Activated CD4-positive, alpha-beta T cell treated with anti-CD3 and anti-CD28 coated beads, Interleukin-2, Interleukin-6, amounts not matched to agents 100 ng/mL and 50 ng/mL, durations not matched to agents 16 hours and 8 hours (primary cell): ENCODE measurements at places on chromosomes 3 and 15.
A peak's percentile ranks its signal among the peaks of the same experiment; 100 is the strongest.

DNA sequence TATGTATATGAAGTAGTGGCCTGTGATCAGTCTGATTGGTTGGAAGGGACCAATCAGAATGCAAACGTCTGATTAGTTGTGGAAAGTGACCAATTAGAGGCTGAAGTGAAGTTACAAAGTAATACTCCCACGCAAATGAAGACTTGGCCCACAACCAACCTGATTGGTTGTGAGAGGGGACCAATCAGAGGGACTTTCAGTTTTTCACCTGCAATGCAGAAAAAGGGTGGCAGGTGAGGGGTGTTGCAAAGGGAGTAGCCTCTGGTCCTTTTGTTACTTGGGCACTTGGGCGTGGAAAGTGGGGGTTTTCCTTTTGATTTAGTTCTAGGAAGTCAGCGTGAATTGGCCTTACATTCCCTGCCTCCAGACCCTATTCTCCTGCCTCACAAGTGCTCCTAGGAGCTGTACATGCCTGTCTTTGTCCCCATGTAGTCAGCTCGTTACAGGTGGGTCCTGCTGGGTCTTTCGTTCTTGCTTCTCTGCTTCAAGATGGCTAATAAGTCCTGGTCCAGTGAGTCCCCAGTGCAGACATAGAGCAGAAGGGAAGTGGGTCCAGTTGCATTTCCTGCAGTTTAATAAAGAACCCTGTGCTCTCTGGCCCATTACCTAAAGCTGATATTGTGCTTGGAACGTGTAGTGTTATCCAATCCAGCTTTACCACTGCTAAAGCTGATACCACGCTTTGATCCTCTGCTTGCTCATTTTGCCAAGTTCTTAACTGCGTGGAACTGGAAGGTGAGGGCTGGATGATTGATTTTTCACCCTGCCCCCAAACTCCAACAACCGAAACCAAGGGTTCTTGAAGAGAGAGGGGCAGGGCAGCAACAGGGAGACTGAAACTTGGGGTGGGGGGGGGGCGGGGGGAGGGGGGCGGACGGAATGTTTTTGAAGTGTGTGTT, 46.0 kb upstream of the CD47 start:
- no peak for DNase-seq

DNA sequence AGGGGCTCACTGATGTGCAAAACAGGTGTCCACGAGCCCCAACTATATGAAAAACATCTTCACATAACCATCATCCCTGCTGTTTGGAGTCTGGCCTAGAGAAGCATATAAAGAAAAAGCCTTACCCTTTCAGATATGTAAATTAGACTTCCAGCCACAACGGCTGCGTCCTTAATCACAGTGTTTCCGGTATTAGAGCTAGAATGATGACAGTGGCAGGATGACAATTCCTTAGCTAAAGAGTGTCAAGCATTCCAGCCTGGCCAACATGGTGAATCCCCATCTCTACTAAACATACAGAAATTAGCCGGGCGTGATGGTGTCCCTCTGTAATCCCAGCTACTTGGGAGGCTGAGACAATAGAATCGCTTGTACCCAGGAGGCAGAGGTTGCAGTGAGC, 19.5 kb upstream of the SAMD7 start:
- DNase-seq = no peak

- DNase-seq = no peak
Observed at GRCh38 chr3:42550250-42550649, 31.5 kb downstream of the SEC22C start.

DNA sequence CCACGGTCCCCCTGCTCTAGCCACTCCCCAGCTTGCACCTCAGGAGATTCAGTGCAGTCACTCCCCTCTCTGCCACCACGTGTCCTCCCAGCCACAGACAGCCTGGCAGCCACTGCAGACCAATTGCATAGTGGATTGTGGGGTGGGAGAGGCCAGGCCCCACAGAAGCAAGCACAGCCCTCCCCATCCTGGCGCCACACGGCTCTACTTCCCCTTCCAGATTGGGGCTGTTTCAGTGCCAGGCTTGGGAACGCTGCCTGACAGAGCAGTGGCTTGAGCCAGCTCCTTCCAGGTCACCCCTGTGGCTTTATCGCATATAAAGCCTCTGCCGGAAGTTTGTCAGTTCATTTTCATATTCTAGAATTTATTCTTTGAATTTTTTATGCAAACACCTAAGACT, 90.7 kb downstream of the TMEM266 start:
- no peak for DNase-seq

- no peak for DNase-seq
Observed at GRCh38 chr3:69767571-69767970, 28.3 kb downstream of the MITF start.

DNA sequence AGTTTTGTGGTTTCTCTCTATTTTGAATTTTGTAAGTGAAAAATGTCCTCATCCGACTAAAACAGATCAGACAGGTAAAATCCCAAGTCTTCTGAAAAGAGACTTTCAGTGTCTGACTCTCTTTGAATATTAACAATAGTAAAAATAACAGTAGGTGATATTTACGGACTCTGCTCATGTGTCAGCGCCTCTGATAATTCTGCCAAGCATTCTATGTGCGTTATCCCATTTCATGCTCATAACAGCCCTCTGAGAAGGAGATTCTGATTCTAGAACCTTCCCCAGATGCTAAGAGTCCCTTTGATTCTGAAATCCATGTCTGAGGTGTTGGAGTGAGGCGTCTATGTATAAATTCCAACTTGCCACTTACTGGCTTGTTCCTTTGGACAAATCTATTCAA, 282.8 kb downstream of the FEZF2 start:
- DNase-seq = no peak

GRCh38 chr3:44128057-44128775, 113.5 kb upstream of the TOPAZ1 start:
- DNase-seq = no peak

GRCh38 chr3:66638717-66639116, 137.9 kb upstream of the LRIG1 start:
- DNase-seq = no peak

DNA sequence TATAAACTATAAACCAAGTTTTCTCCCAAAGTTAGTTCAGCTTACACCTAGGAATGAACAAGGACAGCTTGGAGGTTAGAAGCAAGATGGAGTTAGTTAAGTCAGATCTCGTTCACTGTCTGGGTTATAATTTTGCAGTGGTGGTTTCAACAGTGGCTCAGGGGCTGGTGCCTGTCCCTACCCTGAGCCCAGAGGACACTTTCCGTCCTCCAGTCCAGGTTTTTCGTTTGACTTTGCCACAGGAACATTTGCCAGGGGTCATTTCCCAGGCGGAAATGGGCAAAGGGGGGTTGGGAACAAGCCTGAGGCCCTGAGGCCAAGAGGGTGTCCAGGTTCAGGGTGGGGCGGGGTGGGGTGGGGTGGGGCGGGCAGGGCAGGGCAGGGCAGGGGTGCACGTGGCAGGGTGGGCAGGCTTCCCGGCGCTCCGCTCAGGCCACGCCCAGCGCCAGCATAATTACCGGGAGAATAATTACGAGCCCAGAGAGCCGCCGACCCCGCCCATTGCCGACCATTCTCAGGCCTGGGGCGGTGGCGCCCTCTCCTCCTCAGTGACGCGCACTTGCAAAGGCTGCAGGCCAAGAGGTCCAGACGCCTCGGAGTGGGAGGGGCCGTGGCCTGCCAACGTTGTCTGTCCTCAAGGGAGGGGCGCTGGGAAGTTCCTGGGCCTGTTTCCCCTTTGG, 70.4 kb downstream of the KLF13 start:
- no peak for DNase-seq

DNA sequence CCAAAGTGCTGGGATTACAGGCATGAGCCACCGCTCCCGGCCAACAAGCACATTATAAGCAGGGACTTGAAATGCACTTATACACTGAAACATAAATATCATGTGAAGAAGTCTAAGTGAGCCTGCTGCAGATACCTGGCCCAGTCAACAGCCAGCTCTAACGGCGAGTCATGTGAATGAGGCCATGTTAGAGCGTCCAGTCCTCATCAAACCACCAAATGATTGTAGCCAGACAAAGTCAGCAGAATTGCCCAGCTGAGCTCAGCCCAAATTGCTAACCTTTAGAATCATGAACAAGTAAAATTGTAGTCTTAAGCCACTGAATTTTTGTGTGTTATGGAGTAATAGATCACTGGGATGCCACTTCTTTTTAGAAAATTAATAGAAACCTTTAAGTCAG, 37.8 kb upstream of the UACA start:
- DNase-seq = no peak

DNA sequence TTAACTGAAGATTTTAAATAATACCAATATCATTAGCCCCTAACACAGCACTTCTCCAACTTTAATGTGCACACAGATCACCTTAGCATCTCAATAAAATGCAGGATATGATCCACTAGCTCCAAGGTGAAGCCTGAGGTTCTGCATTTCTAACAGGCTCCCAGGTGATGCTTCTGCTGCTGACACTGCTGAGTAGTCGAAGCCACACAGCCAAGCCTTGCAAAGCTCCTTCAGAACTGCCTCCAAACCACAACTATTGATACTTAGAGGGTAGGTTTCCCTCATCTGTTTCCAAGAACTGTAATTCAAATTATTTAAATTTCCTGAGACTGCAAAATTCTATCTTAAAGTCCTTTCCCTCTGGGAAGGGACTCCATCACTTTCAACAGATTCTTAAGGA, 3.9 kb downstream of the RIOX2 start:
- DNase-seq = peak; percentile 49

GRCh38 chr3:94241986-94242385, 179.1 kb downstream of the NSUN3 start:
- no peak for DNase-seq

GRCh38 chr3:10015461-10015904, 10.8 kb upstream of the FANCD2 start:
- no peak for DNase-seq

GRCh38 chr3:48919215-48920138, 835 bp downstream of the ARIH2 start:
- peak; percentile 78 for DNase-seq

- no peak for DNase-seq
Observed at GRCh38 chr3:167742338-167742737, 6.8 kb downstream of the SERPINI1 start.

- DNase-seq = no peak
Observed at GRCh38 chr3:50610181-50610971, 1.2 kb downstream of the CISH start.

GRCh38 chr3:18394384-18394995, 30.6 kb downstream of the SATB1 start:
- DNase-seq = no peak

DNA sequence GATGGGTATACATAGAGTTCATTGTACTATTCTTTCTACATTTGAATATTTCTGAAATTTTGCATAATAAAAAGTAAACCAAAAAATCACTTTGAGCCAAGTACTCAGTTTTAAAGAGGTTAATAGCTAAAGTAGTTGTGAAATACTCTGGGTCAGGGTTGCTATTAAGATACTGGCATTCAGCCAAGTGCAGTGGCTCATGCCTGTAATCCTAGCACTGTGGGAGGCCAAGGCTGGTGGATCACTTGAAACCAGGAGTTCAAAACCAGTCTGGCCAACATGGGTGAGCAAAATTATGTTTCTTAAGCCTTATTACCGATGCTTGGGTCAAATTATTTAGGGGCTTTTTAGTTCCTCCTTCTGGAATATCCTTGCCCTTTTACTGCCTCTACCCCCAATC, 122.0 kb upstream of the MELTF start:
- DNase-seq = no peak

- DNase-seq = peak; percentile 46
Observed at GRCh38 chr15:67076147-67076843, 10.9 kb downstream of the SMAD3 start.

DNA sequence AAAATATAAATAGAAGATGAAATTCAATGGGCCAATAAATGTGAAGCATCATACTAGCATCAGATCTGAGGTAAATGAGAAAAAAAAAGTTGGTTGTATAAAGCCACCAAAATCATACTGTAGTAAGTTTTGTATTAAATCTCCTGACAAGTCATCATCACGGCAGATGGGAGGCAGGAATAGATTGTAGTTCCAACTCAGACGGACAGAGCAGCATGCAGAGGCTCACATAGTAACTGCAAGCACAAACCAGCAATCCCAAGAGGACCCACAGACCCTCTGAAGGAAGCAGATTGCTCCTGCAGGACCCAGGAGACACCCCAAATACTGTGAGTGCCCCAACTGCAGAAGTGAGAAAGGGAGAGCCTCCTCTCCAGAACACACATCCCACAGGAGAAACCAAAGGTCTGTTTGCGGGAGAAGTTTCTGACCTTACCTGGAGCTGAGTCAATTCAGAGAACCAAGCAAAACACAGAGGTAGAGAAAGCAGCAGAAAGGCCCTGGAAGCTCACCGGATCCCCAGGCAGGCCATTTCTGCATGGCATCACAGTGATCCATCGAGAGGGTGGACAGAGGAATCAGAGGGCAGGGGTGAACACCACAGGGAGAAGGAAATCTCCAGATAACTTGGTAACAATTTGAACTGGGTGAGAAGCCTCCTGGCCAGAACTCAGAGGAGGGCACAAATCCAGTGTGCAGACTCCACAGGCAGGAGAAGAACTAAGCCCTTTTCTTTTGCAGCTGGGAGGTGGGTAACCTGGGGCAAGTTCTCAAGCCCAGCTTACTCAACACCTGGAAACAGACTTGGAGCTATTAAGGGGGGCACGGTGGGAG, 141.6 kb upstream of the ARHGEF26 start:
- no peak for DNase-seq

DNA sequence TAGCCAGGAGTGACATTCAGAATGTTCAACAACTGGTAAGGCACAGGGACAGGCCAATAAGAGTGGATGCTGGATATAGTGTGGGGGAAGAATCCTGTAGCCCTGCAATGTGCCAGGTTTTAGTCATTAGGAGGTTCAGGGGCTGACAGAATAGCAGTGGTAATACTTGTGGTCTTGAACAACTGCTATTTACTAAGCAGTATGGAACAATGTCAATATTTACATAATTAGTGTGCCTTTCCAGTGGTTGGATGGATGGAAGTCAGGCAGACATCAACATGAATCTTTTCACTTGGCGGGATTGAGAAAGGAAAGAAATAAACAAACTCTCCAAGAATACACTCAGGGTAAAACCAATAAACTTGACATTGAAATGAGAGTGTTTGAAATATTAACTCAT, 55.1 kb downstream of the OTOL1 start:
- DNase-seq = no peak

GRCh38 chr3:10964537-10965167, 27.9 kb upstream of the SLC6A1 start:
- DNase-seq = peak; percentile 5
